Spleen (tissue), 13 donors: ENCODE measurements at places on chromosomes 1 and 21. TPM values are rescaled to one million over a fixed set of nuclear protein-coding genes. Genes with fewer than 3 reads are reported as not detected.

WNT2B gene
- 0.97 TPM for total RNA-seq

CFHR5 gene
- total RNA-seq = not detected

TLR5 gene
- 28.2 TPM for total RNA-seq

TEKT2 gene
- total RNA-seq = not detected

ATAD3B gene
- total RNA-seq = 15.7 TPM

SIM2 gene
- total RNA-seq = not detected

NECAP2 gene
- total RNA-seq = 150 TPM

HES3 gene
- not detected for total RNA-seq

WNT4 gene
- 0.47 TPM for total RNA-seq

SPRR1A gene
- not detected for total RNA-seq

LCE1E gene
- not detected for total RNA-seq

DNA sequence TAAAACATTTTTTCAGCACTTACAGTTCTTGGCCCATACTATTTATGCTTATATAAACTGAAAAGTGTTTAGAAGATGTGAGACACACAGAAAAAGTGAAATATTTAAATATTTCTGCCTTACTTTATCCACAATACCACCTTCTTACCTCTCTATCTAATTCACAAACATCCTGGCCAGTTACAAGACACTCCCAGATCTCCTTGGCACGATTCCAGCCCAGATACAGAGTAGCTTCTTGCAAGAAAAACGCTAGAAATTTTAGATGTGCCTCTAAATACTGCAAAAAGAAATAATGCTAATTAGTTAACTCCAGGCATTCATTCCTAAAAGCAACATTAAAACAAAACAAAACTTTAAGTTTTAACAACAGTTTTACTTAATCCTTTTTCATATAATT lies 68.4 kb downstream of the USP24 start:
- no peak for DNase-seq

GRCh38 chr21:8991968-8992621 lies 1529.3 kb upstream of the TPTE start:
- DNase-seq = no peak

GRCh38 chr1:113903501-113904292 lies 902 bp downstream of the AP4B1 start:
- no peak for DNase-seq

DNA sequence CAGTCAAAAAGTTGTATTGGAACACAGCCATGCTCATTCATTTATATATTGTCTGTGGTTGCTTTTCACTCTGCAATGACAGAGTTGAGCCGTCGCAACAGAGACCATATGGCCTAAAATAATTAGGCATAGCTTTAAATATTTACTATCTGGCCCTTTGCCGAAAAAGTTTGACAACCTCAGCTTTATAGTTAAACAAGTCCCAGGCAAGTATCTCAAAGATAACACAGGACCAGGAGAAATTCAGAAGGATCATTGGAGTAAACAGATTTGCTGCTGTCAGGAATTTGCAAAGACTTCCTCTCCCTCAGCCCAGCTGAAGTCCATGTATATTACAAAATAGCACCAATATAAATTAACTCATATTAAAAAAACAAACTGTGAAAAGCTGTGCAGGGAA lies 34.4 kb downstream of the NID1 start:
- DNase-seq = no peak

GRCh38 chr1:154970631-154971340 lies at the start of gene SHC1:
TSS of gene SHC1 (minus strand) at chr1:154970747. CDS start at chr1:154970526, 221 bp downstream.
- peak; percentile 92 for DNase-seq

GRCh38 chr21:43648171-43648570 lies 11.1 kb downstream of the HSF2BP start:
- no peak for DNase-seq

DNA sequence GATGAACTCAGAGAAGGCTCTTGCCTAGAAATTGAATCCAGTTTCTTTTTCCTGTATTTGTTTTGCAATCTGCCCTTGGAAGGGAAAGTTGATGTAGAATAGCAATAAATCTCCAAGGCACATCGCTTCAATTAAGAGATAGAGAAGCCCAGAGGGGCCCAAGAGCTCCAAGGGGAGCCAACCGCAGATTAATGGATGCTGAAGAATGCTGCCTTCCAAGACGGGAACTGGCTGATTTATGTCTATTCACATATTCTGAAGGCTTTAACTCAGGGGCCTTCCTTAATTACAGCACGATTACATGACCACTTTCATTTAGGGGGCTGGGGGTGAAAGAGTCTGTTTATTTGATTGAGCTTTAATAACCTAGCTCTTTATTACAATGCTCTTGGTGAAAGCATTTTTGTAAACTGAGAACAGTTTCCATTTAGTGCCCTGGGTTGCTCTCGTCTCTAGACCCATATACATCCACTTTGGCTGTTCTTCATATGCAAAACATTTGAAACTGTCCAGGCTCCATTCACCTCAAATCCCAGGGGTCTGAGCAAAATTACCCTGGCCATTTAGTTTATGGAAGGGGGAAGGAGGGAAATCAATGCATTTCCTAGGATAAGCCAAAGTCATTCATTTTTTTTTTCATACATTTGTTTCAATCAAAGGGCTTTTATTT lies 87.4 kb upstream of the CLDN14 start:
- no peak for DNase-seq

DNA sequence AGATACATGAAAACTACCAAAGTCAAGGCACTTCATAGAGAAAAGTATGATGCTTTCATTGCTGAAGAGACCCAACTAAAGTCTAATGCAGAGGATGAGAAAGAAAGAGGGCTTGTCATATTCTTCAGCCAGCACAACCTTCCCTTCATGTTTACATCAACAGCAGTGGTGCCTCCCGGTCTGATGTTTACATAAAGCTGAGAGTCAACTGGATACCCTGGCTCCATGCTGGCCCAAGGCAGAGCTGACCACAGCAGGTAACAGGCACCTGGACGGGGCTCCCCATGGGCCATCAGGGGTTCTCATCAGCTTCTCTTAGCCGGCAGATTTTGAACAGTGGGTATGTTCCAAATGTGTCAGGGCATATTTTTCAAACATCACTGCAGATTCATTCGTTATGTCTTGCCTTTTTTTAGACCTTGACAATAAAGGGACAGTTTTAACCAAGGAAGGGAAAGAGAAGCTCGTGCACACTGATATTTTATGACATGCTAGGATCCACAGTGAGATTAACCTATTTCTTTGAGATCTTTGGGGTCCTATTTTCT lies 117.1 kb downstream of the NRIP1 start:
- DNase-seq = no peak

- DNase-seq = no peak
Measured at GRCh38 chr1:85360730-85361493, 84.5 kb upstream of the BCL10 start.

GRCh38 chr1:74683656-74684055 lies 10.1 kb upstream of the ERICH3 start:
- DNase-seq = no peak

DNA sequence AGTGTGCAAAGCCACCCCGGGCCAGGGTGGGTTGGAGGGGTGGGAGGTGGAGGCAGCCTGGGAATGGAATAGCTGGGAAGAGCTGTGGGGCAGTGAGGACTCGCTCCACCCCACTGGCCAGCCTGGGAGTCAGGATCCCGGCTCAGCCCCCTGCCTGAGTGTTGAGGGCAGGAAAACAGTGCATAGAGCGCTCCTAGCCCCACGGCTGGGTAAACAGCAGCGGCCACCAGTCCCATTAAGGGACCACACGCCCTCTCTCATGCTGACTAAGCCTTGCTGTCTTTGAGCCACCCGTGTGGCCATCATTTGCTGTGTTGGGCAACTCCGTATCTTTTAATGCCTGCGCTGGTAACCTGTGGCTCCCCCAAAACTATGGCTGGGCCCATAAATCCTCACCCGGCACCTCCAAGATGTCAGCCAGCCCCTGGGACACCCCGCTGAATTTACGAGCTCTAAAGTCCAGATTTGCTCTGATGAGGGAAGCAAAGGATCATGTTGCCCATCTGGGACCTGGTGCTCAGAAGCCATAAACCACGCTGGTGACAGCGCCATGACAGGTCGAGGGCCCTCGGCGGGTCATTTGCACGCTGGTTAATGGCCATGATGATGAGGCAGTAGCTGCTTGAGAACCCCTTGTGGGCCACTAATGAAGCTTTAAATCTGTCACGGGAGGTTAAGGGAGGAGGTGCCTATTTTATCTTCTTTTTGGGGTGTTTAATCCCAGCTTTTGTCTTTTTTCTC lies 34.9 kb downstream of the SYF2 start:
- DNase-seq = no peak

- no peak for DNase-seq
Measured at GRCh38 chr1:38291906-38292521, 245.4 kb upstream of the POU3F1 start.

- DNase-seq = no peak
Measured at GRCh38 chr1:15858069-15858670, 10.7 kb downstream of the SPEN start.

DNA sequence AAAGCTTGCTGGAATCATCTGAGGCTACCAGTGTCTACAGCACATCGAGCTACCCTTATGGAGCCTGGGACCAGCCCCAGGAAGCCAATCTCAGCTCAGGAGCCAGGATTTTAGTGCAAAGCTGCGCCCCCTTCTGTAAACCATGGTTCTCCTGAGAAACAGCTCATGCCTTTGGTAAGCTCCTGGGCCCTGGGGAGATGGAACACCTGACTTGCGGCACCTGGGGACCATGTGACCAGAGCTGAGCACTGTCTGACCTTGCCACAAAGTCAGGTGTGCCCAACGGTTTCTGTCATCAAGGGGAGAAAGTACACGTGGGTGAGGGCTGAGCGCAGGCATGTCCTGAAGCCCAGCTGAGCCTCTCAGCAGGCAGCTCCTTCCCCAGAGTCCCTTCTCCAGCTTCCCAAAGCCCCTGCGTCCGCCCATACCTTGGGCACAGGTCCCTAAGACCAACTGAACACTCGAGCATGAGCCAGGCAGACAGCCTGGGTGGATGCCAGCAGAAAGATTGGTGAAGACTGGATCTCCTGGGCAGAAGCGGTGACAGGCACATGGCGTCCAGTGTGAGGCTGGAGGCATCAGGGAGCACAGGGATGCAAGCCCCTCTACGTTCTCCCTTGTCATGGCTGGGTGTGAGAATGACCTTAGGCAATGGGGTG lies 57.9 kb upstream of the TENT5B start:
- DNase-seq = no peak

GRCh38 chr1:106268070-106268469 lies 788.4 kb upstream of the PRMT6 start:
- no peak for DNase-seq

GRCh38 chr1:221729771-221730330 lies 12.0 kb downstream of the DUSP10 start:
- no peak for DNase-seq

DNA sequence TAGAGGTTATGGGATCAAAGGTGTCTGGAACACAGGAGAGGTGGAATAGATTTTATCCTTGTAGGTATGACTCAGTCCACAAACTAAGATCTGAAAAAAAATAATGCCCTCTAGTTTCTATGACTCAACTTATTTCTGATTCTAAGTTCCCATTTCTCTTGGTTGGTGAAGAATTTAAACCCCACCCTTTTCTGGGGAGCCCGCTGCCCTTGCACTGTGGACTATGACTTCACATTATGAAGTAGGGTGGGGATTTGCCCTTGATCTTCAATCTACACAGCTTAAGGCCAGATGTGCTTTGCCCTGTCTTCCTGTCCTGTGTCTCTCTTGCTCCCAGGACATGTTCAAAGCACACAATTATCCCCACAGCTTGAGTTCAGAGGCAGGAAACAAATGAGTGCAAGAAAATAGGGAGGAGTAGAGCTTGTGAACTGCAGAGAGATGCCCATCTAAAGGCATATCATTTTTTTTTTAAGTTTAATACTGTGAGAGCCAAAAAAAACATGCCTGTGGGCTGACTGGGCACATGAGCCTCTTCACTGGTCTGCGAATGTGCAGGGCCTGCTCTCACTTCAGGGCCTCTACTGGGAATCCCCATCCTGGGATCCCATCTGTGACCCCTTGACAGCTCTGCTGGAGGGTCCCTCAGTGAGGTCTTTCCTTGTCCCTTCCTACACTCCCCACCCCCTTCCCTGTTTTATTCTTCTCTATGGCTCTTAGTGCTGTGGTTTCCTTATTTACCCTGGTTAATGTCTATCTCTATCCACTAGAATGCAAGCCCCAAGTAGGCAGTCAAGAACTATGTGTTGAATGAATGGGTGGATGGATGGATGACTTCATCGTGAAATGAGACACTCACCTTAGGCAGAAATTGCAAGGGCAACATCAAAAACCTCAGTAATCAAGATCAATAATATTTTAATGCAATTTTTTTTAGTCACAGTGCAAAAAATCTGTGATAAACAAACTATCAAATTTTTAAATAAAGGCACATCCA lies 61.5 kb downstream of the CD58 start:
- DNase-seq = no peak

DNA sequence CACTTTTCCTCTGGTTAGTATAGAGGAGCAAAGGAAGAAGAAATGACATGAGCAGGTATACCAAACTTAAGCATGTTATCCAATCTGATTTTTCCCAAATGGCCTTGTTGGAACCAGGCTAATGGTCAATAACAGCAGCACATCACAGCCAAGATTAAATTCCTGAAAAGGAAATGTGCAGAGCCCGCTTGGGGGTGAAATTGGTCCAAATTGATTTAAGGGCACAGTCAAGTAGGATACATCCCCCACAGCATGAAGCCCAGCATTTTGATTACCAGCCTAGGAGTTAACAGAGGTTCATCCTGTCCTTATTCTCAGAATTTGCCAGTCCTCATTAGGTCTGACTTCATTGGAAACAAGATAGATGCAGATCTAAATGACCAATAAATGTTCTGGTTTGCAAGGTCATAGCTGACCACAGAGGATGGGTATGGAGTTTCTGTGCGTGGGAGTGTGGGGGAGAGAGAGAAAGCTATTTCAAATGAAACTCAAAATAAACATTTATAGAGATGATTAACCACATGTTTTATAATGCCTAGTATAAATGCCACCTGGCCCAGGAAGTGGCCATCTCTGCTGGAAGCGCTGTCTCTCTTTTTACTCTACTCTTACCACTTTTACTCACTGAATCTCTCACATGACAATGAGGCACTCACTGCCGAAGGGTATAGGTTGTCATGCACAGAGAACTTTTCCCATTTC lies 38.7 kb downstream of the RGS5 start:
- no peak for DNase-seq

GRCh38 chr1:8378178-8378577 lies 60.3 kb downstream of the SLC45A1 start:
- no peak for DNase-seq

DNA sequence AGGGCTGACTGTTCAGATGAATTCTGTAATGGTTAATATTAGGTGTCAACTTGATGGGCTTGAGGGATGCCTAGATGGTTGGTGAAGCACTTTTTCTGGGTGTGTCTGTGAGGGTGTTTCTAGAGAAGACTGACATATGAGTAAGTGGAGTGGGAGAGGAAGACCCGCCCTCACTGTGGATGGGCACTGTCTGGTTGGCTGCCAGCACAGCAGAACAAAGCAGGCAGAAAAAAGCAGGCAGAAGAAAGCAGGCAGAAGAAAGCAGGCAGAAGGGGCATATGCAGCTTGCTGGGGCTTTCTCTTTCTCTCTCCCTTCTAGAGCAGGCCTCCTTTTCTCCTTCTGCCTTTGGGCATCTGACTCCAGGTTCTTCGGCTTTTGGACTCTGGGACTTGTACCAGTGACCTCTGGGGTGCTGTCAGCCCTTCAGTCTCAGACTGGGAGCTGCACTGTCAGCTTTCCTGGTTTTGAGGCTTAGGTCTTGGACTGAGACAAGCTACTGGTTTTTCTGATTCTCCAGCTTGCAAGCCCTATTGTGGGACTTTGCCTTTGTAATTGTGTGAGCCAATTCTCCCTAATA lies 42.9 kb upstream of the CD2 start:
- DNase-seq = no peak
